ENCODE measurements at places on chromosomes 16 and 17.

- DNase-seq = no peak
Measured at GRCh38 chr16:65547772-65548446, 426.0 kb upstream of the CDH11 start.

DNA sequence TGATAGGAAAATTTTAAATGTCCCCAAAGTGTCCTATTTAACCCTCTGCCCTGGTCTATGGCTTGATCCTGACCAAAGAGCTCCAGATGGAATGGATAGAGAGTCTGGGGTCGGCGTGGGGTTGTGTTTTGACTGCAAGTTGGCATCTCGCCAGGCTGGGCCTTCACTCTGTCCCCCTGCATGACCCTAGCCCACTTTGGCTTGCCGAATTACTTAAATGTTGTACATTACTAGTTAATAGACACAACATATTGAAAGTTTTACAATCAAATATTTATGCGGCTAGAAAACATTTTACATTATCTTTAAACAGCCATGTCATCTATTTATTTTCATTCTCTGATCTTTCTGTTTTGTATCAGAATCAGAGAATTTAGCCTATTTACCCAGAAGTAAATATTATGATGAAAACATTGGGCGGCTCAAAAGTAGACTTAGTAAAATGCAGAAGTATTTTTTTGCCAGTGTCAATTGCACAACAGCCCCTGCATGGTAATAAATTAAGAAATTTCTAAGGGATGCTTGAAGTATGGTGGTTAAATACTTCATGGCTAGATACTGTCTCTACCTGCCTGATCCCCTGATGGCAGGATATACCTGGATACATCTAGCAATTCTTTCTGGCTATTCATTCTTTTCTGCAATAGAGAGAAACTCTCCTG, 18.8 kb upstream of the MYOCD start:
- DNase-seq = no peak

DNA sequence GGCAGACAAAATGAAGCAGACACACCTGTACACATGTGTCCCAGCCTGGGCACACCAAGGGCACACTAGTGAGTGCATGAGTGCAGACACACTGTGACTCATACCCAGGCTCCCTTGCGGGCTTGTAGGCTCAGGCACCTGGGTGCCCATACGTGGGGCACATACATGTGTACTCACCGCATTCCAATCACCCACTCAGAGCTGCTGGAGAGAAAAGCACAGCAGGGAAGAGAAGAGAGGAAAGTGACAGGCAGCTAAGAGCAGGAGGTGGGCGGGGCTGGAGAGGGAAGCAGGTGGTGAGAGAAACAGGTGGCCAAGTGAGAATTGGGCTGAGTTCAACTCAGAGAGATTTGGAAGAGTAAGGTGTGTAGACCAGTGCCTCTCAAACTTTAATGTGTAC, 54.0 kb downstream of the TMEM132E start:
- DNase-seq = no peak

DNA sequence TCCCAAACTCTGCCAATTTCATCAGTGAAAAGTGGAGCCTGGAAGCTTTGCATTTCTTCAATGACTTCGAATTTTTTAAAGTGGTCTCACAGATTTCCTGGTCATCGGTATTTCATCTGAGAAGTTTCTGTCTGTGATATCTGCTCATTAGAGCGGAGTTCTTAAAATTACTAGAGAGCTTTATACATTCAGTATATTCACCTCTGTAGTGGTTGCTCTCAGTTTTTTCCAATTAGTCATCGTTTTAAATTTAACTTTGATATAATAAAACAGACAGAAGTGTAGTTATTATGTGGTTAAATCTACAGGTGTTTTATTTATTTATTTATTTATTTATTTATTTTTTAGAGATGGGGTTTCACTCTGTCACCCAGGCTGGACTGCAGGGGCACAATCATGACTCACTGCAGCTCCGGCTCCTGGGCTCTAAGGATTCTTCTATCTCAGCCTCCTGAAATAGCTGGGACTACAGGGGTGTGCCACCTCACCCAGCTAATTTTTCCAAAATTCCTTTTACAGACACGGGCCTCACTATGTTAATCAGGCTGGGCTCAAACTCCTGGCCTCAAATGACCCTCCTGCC, 16.0 kb downstream of the ARHGAP17 start:
- no peak for DNase-seq

GRCh38 chr16:61770301-61770700, 265.9 kb downstream of the CDH8 start:
- DNase-seq = no peak

Data from CD4-positive, alpha-beta T cell treated with Interleukin-17A for 4 hours (primary cell).